Activated naive CD4-positive, alpha-beta T cell treated with Interleukin-2 at 50 U/mL for 16 hours (primary cell): ENCODE measurements at places on chromosomes 3 and 15.

GRCh38 chr3:126834596-126835471 is 130.8 kb downstream of the CHCHD6 start:
- DNase-seq = no peak

- no peak for DNase-seq
These were observed 20.9 kb downstream of the NOX5 start for GRCh38 chr15:69035205-69035917.

GRCh38 chr3:160369784-160370183 is 29.2 kb downstream of the IFT80 start:
- no peak for DNase-seq

- no peak for DNase-seq
These were observed 1218.9 kb downstream of the ROBO2 start for GRCh38 chr3:78258798-78259197.

GRCh38 chr3:88132894-88133293 is 16.9 kb upstream of the C3orf38 start:
- no peak for DNase-seq

- DNase-seq = no peak
These were observed 141.0 kb downstream of the OTOL1 start for GRCh38 chr3:161637559-161637958.

DNA sequence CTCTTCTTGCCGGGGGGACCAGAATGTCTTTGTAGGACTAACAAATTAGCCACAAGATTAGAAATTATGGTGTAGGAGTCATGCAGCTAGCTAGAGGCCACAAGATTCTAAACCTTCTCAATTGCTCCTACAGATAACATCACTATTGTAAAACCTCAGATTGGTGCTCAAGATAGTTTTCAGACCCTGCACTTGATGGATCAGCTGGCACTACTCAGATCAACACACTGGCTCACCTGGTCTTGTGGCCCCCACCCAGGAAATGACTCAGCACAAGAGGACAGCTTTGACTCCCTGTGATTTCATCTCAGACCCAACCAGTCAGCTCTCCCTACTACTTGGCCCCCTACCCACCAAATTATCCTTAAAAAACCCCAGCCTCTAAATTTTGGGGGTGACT is 124.1 kb upstream of the RASGRP1 start:
- peak; percentile 76 for DNase-seq

DNA sequence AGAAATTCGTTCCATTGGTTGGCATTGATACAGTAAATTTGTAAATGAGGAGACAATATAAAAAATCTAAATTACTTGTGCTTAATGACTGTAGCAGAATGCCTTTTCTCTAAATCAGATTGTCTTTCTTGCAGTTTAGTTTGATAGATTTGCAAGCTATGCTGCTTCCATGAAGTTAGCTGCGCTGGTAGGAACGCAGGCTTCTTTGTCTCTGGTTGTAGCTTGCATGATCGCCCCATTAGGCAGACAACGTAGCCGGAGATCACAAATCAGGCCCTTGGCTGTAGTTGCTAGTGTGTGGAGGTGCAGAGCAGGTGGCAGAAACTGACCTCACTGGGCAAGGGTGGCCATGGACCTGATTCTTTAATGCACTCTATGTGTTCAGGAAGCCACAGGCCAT is 6.1 kb downstream of the ZIC1 start:
- DNase-seq = no peak

DNA sequence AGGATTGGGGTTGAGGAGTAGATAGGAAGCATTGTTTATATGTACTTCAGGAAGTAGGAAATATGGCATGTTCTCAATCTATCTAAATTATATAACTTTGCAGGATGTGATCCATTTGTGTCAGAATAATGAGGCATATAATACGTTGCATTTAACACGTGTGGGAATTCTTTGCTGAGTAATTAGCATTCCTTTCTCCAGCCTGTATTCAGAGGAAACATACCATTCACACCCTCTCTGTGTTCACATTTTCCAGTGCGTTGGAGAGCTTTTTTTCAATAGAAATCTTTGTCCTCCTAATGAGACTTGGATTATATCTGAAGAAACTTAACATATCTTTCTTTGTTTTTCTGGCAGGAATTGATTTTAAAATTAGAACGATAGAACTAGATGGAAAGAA is 33.0 kb upstream of the APH1B start:
- no peak for DNase-seq

- DNase-seq = no peak
These were observed 374.7 kb upstream of the TPRG1 start for GRCh38 chr3:188797045-188797444.

DNA sequence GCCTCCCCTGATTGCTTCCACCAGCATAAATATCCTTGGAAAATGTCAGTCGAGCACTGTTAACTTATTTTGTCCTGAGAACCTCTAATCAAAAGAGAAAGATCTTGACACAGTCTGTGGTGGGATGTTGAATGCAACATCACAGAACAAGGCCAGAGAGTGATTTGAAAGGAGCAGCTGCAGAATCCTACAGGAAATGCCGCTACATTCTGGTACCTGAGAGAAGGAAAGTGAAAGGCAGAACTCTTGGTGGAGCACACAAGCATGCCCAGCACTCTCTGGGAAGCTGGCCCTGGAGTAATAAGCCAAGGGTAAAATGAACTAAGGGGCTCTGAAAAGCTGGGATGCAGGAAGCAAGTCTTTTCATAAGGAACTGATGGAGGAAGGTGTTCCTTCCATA is 75.8 kb downstream of the CBLB start:
- DNase-seq = no peak
